ENCODE measurements at places on chromosomes 5 and 9.

DNA sequence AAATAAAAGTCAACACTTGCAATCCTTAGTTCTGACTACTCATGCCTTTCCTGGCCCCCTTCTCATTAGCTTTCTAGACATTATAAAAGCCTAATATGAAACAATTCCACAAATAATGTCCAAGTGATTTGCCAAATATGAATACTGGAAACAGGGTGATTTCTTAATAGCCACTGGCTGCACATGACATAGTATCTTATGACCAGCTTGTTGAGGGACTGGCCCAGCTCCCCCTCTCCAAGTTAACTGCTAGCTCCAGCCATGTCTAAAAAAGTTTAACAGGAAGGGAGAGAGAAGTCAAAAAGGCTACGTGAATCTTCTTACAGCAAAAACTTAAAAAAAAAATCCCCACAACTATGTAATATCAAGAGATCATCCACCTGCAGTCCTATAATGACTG is 1.5 kb downstream of the CERT1 start:
- no peak for DNase-seq

GRCh38 chr5:39822020-39822419 is 397.2 kb upstream of the DAB2 start:
- DNase-seq: no peak

GRCh38 chr9:92564982-92565381 is 29.2 kb upstream of the ECM2 start:
- DNase-seq: peak; percentile 24

DNA sequence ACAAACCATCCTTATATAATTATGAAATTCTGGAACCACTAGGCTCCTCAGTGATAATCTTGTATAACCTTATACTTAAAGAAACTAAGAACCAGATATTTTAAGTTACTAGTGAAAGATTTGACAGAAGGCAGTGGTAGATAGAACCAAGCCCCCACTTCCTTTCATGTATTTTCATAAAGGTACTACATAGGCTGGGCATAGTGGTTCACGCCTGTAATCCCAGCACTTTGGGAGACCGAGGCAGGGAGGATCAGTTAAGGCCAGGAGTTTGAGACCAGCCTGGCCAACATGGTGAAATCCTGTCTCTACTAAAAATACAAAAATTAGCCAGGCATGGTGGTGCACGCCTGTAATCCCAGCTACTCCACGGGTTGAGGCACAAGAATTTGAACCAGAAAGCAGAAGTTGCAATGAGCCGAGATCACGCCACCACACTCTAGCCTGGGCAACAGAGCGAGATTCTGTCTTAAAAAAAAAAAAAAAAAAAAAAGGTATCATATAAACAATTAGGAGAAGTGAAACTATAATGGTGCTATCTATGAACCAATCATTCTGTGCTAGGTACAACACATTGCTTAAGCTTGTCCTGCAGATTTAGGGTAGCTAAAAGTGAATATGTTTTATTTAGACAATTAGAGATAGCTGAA is 27.9 kb upstream of the DTWD2 start:
- DNase-seq: no peak

GRCh38 chr5:102867992-102868662 is 113.0 kb downstream of the PAM start:
- DNase-seq: no peak

- no peak for DNase-seq
These were observed 234.3 kb upstream of the TMEM161B start for GRCh38 chr5:88503041-88503345.

DNA sequence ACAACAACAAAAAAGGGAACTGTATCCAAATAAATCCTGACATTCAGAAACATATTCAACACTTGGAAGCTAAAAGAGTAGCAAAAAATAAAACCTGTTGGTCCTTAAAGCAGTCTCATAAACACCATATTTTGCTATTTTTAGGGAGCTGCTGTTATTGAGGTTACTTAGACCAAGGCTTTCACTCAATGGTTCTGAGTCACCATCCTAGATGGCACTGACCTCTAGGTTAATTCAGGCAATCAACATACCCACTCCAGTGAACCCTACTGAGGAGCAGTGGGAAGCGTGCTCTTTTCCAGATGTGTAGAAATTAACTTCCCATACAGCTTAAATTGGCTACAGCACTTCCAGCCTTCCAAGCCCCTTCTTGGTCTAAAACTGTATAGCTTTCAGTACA is 5.2 kb downstream of the GNAQ start:
- no peak for DNase-seq

GRCh38 chr9:93871286-93871685 is 83.9 kb downstream of the BARX1 start:
- DNase-seq: no peak

- DNase-seq: no peak
These were observed 175.3 kb upstream of the TBC1D2 start for GRCh38 chr9:98430535-98431292.

DNA sequence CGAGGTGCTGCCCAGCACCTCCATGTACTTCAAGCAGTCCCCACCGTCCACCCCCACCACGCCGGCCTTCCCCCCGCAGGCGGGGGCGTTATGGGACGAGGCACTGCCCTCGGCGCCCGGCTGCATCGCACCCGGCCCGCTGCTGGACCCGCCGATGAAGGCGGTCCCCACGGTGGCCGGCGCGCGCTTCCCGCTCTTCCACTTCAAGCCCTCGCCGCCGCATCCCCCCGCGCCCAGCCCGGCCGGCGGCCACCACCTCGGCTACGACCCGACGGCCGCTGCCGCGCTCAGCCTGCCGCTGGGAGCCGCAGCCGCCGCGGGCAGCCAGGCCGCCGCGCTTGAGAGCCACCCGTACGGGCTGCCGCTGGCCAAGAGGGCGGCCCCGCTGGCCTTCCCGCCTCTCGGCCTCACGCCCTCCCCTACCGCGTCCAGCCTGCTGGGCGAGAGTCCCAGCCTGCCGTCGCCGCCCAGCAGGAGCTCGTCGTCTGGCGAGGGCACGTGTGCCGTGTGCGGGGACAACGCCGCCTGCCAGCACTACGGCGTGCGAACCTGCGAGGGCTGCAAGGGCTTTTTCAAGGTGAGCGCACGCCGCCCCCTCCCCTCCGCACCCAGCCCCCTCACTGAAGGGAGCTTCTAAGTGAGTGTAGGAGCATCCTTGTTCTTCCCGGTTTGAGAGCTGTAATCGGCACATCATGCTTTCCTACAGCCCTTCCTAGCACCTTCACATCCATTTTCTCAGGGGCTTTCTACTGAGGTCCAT is 6.9 kb downstream of the NR4A3 start:
- no peak for DNase-seq

- no peak for DNase-seq
These were observed 40.6 kb upstream of the SHB start for GRCh38 chr9:38109601-38110000.

DNA sequence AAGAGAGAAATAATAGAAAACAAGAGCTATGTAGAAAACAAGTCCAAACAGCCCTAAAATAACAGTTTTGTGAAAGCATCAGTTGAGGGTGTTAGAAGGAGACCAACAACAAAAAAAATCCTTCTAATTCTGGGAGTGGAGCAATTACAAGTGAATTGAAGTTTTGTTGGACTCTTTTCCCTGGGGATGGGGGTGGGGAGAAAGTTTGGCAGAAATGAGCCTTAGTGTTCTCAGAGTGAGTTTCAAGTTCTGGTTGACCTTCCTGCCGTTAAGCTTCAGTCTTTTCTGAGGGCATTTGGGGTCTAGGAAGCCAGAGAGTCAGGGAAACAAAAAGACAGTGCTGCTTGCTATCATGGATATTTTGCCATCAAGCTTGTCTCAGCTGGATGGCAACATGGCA is 106.3 kb upstream of the TRIM32 start:
- no peak for DNase-seq

DNA sequence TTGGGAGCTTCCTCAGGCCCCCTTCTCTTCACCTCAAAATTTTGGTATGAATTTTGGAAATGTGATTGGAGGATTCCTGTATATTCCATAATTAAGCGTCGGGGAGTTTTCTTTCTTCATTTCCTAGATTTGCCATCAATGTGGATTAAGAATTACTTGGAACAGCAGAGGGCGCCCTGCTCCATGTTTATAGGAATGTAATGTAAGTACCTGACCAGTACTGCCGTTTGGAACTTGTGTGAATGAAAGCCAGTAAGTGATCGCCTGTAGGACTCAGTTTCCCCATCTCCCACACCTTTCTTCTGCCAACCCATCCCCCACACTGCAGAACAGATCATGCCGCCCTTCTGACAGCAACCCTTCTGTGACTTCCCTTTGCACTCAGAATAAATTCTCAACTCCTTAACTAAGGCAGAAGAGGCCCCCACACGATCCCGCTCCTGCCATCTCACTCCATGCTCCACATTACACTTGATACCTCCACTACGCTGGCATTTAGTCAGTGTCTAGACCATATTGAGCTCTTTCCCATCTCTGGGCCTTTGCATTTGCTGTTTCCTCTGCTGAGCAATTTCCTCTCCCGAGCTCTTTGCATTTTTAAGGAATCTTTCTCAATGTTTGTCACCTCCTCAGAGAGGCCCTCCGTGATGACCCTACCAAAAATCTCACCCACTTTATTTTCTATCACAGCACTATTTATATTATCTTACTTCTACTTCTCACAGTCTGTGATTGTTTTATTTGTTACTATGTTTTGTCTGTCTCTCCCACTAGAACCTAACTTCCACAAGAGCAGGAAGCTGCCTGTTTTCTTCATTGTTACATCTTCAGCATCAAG is 79.5 kb upstream of the HTR4 start:
- no peak for DNase-seq

DNA sequence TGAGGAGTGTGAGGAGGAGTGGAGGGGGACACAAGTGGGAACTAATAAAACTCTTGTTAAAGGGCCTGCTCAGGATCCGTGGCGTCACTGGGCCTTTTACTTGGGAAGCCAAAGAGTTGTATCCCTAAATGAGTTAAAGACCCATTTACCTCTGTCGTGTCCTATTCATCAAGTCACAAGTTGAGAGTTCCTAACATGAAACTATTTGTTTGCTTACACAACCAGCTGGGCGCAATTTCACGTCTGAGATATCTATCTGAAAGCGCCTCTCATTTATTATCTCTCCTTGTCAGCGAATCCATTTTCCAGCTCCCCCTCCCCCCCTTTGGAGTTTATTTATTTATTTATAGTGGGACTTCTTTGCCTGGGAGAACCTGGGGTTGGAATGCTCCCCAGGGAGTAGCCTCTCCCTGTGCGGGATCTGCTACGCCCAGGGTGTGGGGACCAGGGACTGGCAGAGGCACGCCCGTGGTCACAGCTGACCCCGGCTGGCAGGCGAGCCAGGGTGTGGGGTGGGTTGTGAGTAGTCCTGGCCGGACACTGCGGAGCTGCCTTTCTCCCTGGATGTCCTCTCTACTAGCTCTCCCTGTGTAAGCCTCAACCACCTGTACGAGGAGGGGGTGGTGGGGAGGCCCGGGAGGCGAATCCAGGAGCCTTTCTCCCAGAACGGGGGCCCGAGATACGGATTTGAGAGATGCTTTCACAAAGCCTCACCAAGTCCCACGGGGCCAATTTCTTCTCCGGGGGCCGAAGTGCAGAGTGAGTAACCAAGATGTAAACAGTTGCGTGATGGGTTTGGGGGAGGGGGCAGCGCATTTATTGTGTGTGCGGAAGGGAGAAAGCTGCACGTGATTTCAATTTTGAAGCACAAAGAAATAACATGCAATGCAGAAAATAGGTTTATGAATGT is 15.3 kb downstream of the NR2F1 start:
- no peak for DNase-seq

DNA sequence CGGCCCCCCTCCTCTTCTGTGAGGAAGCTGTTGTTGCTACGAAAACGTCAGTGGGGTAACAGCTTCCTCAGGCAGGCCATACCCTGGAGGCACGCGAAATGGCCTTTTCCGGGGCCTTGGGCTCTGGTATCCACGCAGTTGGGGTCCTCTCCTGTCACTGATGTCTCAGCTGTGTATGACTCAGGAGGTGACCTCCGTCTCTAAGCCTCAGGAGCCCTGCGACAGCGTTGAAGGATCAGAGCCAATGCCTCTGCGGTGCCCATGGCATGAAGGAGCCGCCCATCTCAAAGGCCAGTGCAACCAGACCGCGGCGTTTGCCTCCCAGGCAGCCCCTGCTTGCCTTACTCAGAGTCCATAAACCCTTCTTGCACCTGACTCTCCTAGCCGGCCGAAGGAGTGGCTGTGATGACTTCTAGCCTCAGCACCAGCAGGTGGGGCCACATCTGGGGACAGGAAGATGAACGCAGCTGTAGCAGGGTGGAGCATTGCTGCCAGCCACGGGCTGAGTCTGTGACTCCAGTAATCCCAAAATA is 1.0 kb upstream of the MXD3 start:
- DNase-seq: no peak

- no peak for DNase-seq
These were observed 655.7 kb downstream of the BNC2 start for GRCh38 chr9:16214677-16215352.

DNA sequence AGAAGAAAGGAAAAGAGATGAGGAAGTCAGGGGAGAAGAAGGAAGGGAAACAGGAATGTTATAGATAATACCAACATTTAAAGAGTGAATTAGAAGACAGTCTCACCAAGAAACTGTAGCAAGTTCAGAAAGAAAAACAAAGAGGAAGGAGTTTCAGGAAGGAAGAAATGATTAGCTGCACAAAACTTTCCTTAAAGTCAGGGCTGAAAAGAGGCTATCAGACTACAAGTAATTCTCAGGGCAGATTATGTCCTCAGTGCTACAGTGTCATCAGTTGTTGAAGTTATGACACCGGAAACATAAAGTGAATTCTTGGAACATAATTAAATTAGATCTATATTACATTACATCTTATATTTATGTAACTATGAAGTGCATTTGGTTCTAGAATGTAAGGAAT is 226.9 kb downstream of the ARRDC3 start:
- DNase-seq: no peak

DNA sequence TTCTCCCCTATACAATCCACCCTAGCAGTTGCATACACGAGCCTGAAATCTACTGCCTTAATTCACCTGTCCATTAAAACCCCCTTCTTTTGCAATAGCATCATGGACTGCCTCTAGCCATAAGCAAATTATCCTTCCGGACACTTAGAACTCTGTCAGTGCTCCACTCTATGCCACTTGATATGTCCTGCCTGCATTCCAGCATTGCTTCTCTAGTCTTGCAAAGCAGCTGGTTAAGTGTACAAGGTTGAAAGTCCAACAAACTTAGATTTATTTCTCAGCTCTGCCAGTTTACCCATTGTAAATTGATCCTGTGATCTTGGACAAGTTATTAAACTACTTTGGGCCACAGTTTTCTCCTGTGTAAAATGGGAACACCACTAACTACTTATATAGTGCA is 197.9 kb downstream of the EPB41L4A start:
- DNase-seq: no peak

- DNase-seq: no peak
These were observed 173.6 kb downstream of the GAPVD1 start for GRCh38 chr9:125434986-125435775.

- DNase-seq: no peak
These were observed 71.0 kb downstream of the CCDC192 start for GRCh38 chr5:127774221-127774620.

GRCh38 chr9:72880821-72881220 is 72.0 kb downstream of the ALDH1A1 start:
- DNase-seq: no peak

DNA sequence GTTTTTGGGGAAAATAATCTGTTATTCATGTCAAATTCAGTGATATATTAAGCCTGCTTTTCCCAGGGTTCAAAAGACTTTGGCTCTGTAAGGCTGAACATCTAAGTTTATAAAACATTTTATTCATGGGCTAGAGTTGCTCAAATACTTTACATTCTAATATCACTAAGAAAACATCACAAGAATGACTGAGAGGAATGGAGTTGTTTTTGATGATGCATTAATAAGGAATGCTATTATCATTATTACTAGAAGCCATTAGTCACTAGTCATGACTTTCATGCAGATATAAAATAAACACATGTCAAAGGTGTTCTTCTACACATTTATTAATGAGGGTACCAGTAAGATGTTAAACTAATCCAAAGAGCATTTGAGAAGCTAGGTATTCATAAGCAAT is 185.5 kb upstream of the KCNN2 start:
- no peak for DNase-seq

Data from fibroblast of skin of left biceps (primary cell).